Adipocyte (in vitro differentiated cells): ENCODE measurements at places on chromosomes 12 and 14.

DNA sequence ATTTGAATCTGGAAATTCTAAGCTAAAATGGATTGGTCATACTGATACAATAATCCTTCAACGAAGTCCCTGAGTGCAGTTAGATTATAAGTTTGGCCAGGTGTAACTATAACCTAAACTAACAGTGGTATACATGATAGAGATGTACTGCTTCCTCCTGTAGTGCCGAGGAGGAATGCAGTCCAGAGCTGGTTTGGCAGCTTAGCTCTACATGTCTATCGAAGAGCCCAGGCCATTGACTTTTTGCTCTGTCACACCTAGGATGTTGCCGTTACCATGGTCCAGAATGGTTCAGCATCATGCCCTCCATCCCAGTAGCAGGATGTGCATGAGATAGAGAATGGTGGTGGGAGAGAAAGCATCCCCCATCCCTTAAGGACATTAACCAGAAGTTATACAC lies 318.1 kb downstream of the ZFP36L1 start:
- DNase-seq = no peak

GRCh38 chr14:105884808-105885281 lies 358.5 kb downstream of the TMEM121 start:
- no peak for DNase-seq

DNA sequence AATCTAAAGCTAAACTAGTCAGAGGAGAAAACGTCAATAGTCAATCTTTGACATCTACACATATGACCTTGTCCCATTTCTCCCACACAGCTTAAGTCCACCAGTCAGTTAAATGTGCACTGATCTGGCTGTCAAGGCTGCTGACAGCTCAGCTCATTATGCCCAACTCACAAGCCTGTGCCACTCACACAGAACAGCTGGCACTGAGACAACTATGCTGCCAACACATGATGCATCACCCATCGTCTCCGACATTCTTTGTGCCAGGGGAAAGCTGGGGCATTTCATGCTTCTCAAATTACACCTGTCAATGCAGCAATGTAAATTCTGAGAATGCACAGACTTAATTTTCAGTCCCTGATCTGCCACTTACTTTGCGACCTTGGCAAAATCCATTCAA lies 25.3 kb downstream of the GNS start:
- DNase-seq = peak; percentile 41

- DNase-seq = no peak
Measured at GRCh38 chr12:49292729-49293055, 2.3 kb upstream of the PRPH start.

DNA sequence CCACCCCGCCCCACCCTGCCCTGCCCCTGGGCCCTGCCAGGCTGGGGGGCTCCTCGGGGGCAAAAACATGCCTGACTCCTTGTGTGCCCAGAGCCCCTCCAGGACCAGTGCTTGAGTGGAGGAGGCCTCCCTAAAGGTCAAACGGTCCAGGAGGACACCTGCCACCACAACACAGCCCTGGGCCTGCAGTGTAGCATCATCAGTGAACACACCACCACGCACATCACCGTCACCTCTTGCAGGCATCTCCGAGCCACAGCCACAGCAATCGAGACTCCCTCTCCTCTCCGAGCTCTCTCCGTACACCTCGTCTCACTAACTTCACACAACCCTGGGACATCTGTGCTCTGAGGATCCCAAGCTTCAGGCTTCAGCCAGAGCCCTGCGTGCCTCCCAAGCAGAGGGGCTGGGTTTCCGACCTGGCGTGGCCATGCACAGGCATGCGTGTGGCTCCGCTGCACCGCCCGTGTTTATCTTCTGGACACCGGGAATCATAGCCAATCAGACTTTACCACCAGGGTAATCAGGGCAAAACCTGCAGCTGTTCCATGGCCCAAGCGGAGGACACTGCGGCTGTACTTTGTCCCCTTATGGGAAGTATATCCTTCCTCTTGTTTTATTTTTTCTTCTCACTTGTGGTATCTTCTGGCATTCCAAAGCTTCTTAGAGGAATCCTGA lies 6.2 kb upstream of the DIO3 start:
- DNase-seq = no peak
